ENCODE measurements at places on chromosomes 5 and 9.

GRCh38 chr9:33161011-33161588 lies 6.0 kb downstream of the B4GALT1 start:
- DNase-seq: no peak

DNA sequence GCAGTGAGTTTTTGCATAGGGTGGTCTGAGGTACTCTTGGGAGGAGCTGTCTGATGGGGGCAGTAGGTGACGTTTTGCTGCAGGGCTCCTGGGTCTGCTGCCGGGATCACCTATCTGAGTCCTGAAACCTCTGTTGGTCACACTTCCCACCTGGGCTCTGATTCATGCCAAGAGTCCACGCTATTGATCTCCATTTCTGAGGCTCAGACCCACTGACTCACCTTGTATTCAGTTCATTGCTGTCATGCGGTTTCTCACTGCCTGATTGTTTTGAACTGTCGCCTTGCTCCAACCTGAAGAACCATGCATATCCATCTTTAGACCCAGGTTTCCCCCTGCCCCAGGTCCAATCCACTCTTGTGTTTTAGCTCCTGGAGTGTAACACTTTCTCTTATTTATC lies 101.3 kb downstream of the NPR3 start:
- DNase-seq: no peak

DNA sequence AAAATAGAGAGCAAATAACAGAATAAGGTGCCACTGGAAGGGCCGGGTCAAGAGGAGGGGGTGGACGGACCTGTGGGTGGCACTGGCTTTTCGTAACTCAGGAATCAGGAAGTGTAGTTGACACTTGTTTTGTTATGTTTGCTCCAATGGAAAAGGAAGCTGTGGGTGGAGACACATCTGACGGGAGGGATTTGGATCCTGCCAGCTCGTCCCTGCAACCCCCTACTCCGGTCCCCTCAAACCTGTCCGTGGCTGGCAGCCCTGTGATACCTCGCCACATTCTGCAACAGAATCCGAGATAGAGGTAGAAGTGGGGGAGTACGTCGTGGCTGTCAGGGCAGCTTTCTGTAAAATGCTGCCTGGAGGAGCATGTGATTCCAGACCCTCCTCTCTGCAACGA lies 104.2 kb upstream of the IER5L start:
- DNase-seq: no peak

- no peak for DNase-seq
Observed at GRCh38 chr9:33379666-33380389, 22.5 kb downstream of the AQP7 start.

DNA sequence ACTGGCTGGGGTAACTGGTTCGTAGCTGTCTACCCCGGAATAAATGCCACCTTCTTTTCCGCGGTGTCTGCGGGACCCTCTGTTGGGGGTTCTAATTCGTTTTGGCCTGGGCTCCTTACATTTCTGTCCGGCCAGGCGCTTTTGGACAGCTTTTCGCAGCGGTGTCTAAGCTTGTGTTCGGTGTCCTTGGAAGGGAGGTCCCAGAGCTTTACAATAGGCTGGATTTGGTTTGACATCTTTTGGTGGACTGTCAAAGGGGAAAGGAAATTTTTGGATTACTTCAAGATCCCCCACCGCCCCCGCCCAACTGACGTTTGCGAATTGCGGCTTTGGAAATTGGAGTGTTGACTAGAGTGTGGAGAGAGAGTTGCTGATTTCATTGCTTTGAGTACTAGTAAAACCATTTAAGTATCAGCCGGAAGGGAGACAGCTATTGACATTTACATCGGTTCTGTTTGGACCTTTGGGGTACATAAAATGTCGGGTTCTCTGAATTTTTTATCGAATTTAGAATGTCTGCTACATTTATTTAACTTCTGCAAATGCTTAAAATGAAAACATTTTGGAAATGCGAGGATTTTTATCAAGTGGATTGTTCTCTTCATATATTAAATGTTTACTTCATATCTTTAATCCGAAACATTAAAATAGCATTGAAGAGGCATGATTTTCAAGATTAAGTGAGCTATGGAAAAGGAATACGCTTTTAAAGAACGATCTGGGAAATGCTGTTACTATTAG lies 4.7 kb upstream of the PURA start:
- no peak for DNase-seq

- DNase-seq: no peak
Observed at GRCh38 chr9:1554081-1555035, 460.8 kb upstream of the SMARCA2 start.

DNA sequence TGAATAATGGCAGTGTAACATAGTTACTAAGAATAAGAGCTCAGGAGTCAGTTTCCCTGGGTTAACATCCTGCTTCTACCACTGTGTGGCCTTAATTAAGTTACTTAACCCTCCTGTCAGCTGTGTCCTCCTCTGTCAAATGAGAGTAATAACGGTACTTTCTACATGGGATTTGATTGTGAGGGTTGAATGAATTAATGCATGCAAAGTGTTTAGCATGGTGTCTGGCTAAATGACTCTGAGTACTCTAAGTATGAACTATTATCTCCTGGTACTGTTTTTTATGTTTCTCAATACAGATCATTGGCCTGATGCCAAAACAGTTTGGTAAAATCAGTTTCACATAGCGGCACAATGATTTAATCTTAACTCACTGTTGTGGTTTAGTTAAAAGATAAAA lies 19.6 kb downstream of the ZNF131 start:
- DNase-seq: no peak

DNA sequence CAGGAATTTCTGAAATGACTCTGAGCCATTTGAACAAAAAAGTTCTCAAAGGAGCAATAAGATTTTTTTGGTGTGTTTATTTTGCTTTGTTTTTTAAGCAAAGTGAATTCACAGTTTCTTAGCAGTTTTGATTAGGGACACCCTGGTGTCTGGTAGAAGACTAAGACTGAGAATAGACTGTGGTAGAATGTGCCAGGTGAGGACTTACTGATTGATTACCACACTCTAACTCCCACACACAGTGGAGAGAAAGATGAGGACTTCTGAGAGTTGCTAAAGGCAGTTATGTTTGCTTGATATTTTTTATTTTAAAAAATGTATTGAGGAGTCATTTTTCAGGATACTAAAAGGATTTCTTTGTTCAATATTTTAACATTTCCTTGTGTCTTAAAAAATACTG lies 175.1 kb downstream of the CD180 start:
- no peak for DNase-seq

- DNase-seq: no peak
Observed at GRCh38 chr9:137071282-137071681, 925 bp upstream of the SAPCD2 start.

GRCh38 chr9:93617273-93617672 lies 40.9 kb downstream of the PHF2 start:
- DNase-seq: no peak

- no peak for DNase-seq
Observed at GRCh38 chr9:94182532-94182931, 76.6 kb upstream of the ZNF169 start.

DNA sequence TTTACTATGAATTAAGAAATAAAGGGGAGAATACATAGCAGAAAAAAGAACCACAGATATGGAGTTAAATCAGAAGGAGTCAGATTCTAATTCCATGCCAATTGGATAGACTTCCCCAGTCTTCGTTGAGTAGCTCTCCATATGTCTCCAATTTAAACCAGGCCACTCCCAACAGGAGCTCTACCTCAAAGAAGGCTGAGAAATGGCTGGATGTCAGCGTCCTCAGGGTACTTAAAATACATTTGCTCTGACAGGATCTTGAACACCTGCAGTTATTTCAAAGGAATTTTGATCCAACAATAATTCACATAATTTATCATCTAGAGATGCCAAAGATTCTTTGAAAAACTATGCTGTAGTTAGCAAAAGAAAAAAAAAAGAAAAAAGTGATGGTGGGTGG lies 133.9 kb upstream of the FBN2 start:
- no peak for DNase-seq

DNA sequence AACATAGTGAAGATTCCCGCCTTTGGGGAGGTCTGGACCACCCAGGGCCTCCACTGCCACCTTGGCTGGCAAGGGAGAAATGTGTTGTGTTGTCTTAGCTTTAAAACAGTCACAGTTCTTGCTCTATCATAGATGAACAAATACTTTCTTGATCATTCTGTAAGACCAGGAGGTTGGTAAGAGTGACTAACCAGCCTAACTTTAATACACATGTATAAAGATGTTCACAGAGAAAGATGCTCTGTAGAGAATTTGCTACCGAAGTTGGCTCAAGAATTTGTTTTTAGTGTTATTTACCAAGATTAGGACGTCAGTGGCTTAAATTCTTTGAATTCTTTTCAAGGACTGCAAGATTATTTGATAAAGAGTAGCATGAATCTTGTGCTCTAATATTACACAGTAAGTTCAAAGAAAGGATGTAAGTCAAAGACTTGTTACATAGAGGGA lies 28.4 kb downstream of the GLRX start:
- no peak for DNase-seq

DNA sequence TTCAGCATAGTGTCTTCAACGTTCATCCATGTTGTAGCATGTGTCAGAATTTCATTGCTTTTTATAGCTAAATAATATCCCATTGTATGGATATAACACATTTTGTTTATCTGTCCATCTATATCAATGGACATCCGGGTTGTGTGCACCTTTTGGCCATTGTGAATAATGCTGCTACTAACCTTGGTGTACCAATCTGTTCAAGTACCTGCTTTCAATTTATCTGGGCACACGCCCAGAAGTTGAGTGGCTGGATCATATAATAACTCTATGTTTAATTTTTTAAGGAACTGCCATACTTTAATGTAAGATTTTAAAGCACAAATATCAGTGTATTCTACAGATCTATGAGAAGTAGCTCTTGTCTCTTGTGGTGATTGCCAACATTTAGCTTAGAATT lies 43.5 kb downstream of the SCAI start:
- DNase-seq: no peak

- peak; percentile 55 for DNase-seq
Observed at GRCh38 chr9:137406876-137407589, 15.9 kb downstream of the EXD3 start.

DNA sequence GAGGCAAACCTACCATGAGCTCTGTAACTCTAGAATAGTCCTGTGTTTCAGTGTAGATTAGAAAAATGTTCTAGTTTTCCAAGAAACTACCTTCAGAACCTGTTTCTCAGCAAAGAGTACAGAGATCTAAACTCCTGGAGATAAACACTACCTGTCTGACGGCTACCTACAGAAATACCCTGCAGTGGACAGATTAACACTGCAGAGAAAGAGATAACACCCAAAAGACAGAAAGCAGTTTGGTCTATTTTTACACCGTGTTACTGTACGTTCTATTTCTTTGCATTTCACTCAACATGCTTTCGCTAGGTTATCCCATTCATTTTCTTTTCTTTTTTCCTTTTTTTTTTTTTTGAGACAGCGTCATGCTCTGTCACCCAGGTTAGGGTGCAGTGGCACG lies 11.6 kb downstream of the SCAI start:
- no peak for DNase-seq

GRCh38 chr5:2193142-2193541 lies 310.4 kb upstream of the IRX4 start:
- no peak for DNase-seq

DNA sequence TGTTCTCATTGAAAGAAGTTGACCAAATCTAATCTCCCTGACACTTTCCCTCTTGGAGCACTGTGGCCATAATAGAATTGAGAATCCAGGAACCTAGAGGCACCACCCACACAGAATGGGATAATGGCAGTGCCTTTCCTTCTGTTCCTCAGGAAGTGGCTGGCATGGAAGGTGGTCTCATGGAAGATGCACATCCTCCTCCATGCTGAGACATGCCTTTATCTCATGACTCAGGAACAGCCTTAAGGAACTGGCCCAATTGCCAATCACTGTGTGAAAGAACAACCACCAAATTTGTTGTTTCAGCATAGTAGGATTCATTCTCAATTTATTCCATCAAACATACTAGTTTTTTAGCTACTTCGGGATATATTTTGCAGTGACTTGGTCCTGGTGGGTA lies 137.5 kb upstream of the RASGRF2 start:
- no peak for DNase-seq

DNA sequence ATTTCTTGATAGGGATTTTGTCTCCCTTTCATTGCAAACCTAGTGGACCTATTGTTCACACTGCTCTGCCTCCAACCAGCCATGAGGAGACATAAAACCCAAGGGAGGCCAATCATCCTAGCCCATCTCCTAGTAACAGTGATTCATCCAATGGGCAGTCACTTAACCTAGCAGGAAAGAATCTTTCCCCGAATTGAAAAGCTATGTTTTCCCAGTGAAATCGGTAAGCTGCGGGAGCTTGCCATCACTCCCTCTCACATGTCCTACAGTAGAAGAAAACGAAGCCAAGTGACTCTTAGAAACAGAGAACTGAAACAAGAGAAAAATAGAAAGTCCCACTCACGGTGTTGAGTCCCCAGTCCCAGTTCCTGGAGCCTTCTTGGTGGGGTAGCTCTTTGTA lies 123.3 kb downstream of the SUSD1 start:
- DNase-seq: no peak

DNA sequence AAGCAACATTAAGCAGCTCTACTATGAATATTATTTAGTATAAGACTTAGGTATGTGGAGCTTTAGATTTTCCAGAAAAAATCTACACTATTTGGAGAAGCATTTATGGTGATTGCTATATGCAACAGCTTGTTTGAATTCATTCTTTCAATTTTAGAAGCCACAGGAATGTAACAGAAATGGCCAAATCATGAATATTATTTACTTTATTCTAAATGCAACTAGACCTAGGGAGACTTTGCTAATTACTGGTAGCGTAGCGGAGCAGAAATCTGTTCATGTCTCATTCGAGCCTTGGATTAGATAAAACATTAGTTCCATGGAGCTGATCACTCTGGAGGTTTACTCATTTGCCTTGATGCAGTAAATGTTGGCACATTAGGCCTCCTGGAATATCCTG lies 290.2 kb downstream of the ZNF608 start:
- DNase-seq: no peak

DNA sequence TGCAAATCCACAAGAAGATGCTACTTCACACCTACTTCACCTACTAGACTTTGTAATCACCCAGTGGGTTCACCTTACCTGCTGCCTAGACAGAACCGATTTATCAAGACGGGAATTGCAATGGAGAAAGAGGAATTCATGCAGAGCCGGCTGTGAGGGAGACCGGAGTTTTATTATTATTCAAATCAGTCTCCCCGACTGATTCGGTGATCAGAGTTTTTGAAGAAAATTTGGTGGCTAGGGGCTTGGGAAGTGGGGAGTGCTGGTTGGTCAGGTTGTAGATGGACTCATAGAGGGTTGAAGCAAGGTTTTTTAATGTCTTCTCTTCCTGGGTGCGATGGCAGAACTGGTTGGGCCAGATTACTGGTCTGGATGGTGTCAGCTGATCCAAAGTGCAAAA lies 23.4 kb downstream of the SFXN1 start:
- DNase-seq: no peak

DNA sequence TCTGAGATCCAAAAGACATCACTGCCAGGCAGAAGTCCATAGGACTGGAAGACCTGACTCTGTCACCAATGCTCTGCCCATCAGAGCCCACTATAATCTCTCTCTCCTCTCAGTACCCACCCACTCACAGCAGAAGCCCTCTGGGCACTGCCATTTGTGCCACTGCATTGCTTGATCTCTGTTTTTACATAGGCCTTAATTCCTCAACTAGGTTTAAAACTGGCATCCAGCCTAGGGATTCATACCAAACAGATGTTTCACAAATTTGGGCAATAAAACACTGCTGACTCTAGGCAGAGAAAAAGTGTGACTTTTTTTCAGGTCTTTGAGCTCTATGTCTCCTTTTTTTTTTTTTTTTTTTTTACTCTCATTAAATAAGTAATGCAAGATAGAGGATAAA lies 91.1 kb upstream of the RANBP3L start:
- DNase-seq: no peak
